ENCODE measurements at places on chromosomes 5 and 9. TPM values are rescaled to one million over a fixed set of nuclear protein-coding genes. Genes with fewer than 3 reads are reported as not detected.

CDH6 gene
- 1.9 TPM for total RNA-seq

CNTNAP3 gene
- 2.6 TPM for total RNA-seq

GARIN3 gene
- not detected for total RNA-seq

TOR4A gene
- total RNA-seq = 15.6 TPM
